ENCODE measurements at places on chromosomes 6 and 20. TPM values are rescaled to one million over a fixed set of nuclear protein-coding genes. Genes with fewer than 3 reads are reported as not detected.

The C6orf52 gene
- polyA plus RNA-seq, result 0.33 TPM

The FERMT1 gene
- polyA plus RNA-seq, result 0.11 TPM

The MAP7 gene
- 8.4 TPM for polyA plus RNA-seq

The HLA-DPB1 gene
- polyA plus RNA-seq, result 37.8 TPM

The SRXN1 gene
- 60.2 TPM for polyA plus RNA-seq

The TREML2 gene
- 0.04 TPM for polyA plus RNA-seq

The SAMD10 gene
- polyA plus RNA-seq, result 3.4 TPM

The SIRPA gene
- 16.7 TPM for polyA plus RNA-seq

The DEFB132 gene
- 0.08 TPM for polyA plus RNA-seq

The SLC17A1 gene
- polyA plus RNA-seq, result 11.7 TPM

GRCh38 chr6:128474481-128474880 lies 45.9 kb downstream of the PTPRK start:
- no peaks in the 10 kb centered on the region for H3K27me3 ChIP-seq
- no peak for DNase-seq

- H3K27me3 ChIP-seq, result no peaks in the 10 kb centered on the region
- H3K27ac ChIP-seq, result no peak overlapping the region
- no peak overlapping the region for H3K4me3 ChIP-seq
- DNase-seq, result no peak
- H3K4me1 ChIP-seq, result no peaks in the 10 kb centered on the region
These were observed 8.8 kb upstream of the CST8 start for GRCh38 chr20:23482138-23482537.

DNA sequence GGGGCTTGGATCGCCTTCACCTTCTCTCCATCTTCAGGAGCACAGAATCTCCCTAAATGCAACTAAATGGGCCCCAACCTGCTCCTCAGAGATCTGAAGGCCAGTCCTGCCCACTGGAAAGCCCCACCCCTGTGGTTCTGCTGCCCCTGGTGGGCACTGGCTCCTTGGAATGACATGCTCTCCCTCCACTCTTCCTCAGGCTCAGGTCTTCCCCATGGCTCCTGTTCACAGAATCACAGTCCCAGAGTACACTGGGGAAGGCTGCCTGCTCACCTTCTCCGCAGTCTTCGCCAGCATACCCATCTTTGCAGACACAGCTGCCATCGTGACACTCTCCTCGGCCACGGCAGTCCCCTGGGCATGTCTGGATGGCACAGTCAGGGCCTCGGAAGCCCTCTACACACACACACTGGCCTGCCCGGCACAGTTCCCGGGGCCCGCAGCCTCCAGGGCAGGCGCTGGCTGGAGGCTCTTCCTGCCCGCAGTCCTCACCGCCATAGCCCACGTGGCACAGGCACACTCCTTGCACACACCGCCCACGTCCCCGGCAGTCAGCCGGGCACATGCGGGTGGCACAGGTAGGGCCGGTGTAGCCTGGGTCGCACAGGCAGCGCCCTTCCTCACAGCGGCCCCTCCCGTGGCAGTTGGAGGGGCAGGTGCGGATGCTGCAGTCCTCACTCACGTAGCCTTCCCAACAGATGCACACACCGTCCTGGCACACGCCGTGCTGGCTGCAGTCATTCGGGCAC lies 13.6 kb downstream of the TNXB start:
- H3K4me3 ChIP-seq, result no peak overlapping the region
- no peaks in the 10 kb centered on the region for H3K36me3 ChIP-seq
- H3K4me1 ChIP-seq, result no peaks in the 10 kb centered on the region
- no peaks in the 10 kb centered on the region for H3K27me3 ChIP-seq

DNA sequence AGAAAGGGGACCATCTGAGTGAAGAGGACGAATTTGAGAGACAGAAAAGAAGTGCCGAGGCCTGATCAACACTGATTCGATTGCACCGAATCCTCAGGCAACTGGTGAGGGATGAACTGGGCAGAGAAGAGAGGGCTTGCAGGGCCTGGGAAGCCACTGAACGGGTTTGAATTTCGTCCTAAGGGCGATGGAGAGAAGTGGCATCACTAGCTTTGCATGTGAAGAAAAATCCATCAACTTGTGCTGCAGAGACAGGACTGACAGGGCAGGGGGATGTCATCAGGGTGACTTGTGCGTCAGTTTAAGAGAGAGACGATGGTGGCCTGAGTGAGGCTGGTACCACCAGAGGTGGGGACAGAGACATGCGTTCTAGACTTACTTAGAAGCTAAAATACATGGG lies 73.7 kb upstream of the SLC22A23 start:
- H3K36me3 ChIP-seq, result no peaks in the 10 kb centered on the region
- H3K4me3 ChIP-seq, result no peak overlapping the region
- H3K27ac ChIP-seq, result no peak overlapping the region
- H3K27me3 ChIP-seq, result no peaks in the 10 kb centered on the region

GRCh38 chr6:13846841-13847240 lies 32.5 kb upstream of the MCUR1 start:
- no peak overlapping the region for H3K27ac ChIP-seq
- no peaks in the 10 kb centered on the region for H3K36me3 ChIP-seq
- no peaks in the 10 kb centered on the region for H3K4me1 ChIP-seq
- H3K27me3 ChIP-seq, result no peaks in the 10 kb centered on the region
- no peak overlapping the region for H3K4me3 ChIP-seq

DNA sequence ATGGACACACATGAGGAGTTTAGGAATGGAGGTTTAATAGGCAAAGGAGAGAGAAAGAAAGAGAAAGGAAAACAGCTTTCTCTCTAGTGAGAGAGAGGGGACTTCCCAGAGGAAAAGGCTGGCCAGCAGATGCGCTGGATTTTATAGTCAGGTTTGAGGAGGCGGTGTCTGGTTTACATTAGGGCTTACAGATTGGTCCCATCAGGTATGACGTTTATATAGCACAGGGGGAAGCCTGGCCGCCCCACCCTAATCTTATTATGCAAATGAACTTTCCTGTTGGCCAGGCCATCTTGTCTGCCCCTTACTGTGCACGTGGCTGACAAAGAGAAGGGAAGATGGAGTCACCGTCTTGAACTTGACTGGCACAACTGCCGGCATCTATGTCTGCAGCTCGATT lies 86.6 kb upstream of the QKI start:
- no peaks in the 10 kb centered on the region for H3K27me3 ChIP-seq
- no peaks in the 10 kb centered on the region for H3K36me3 ChIP-seq
- no peak overlapping the region for H3K27ac ChIP-seq
- no peak overlapping the region for H3K4me3 ChIP-seq
- DNase-seq, result no peak

GRCh38 chr6:170051229-170052172 lies 239.4 kb downstream of the DLL1 start:
- H3K4me1 ChIP-seq, result peaks cover 14% of the 10 kb centered on the region
- no peak for DNase-seq
- H3K36me3 ChIP-seq, result no peaks in the 10 kb centered on the region
- no peak overlapping the region for H3K27ac ChIP-seq
- H3K27me3 ChIP-seq, result no peaks in the 10 kb centered on the region

DNA sequence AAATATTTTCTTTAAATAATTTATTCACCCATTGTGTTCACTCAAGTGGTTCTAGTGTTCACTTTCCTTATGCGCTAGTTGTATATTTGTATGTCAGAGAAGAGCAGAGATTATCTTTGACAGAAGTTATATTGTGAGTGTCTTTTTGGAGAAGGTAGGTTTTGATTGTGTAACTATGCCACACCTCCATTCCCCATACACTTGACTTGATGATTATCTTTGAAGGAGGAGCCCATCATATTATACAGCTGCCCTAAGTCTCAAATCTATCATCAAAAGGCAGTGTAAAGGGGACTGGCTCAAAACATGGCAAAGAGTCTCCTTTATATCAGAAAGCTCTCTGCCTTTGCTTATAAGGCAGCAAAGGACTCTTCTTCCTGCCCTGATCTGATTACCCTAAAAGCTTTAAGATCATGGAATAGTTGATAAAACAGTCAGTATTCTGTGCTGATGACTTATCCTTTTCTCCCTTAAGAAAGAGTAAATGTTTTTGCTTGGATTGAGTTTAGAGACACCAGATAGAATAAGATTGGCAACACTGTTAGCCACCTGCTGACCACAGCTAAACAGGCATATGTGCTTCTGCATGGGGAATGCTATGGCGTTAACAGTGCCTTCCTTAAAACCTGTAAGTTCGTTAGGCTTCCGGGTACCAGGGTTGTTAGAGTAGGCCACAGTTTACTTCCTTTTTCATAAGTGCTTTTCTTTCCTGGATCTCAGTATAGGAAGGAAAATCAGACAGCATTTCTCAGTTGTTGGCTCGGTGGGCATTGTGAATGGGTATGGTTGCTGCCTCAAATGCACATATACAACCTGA lies 22.6 kb downstream of the TOP1 start:
- no peak overlapping the region for H3K27ac ChIP-seq
- H3K4me3 ChIP-seq, result no peak overlapping the region
- peaks cover 20% of the 10 kb centered on the region for H3K4me1 ChIP-seq
- H3K27me3 ChIP-seq, result no peaks in the 10 kb centered on the region
- no peak for DNase-seq

DNA sequence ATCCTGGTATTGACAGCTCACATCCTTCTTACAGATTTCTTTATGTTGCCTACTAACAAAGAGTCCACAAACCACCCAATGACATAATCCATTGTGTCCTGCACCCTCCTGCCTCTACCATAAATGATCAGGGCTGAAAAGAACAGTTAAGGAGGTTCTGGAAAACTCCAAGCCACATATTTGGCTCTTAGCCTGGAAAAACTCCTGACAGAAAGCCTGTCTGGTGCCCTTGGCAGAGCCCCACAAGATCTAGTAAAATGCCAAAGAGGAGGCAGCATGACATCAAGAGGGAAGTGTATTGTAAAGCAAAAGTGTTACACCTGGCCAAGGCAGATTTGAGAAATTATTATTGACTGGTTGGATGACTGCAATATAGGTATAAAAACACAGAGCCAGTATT lies 126.4 kb upstream of the VGLL2 start:
- H3K36me3 ChIP-seq, result no peaks in the 10 kb centered on the region
- no peaks in the 10 kb centered on the region for H3K4me1 ChIP-seq
- H3K27me3 ChIP-seq, result no peaks in the 10 kb centered on the region
- H3K27ac ChIP-seq, result no peak overlapping the region
- no peak for DNase-seq
- no peak overlapping the region for H3K4me3 ChIP-seq

- no peak overlapping the region for H3K4me3 ChIP-seq
- no peaks in the 10 kb centered on the region for H3K4me1 ChIP-seq
- no peaks in the 10 kb centered on the region for H3K27me3 ChIP-seq
- DNase-seq, result no peak
- H3K36me3 ChIP-seq, result no peaks in the 10 kb centered on the region
These were observed 375.1 kb upstream of the MMS22L start for GRCh38 chr6:97658090-97658489.

DNA sequence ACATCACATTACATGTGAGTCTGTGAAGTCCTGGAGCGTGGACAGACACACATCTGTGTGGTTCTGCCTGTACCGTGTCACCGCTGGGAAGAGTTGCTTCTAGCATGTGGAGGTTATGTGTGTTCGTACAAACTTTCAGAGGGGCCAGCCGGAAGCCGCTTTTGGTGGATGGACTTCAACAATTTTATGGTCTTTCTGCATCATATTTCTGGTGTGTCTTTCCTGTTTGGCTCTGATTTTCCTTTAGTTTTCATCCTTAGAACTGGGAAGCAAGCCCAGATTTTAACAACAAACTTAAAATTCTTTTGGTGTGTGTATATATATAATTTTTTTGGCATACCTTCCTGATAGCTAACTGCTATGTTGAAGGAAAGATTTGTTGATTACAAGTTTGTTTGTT lies 71.2 kb downstream of the TIAM2 start:
- no peaks in the 10 kb centered on the region for H3K36me3 ChIP-seq
- no peaks in the 10 kb centered on the region for H3K27me3 ChIP-seq
- no peaks in the 10 kb centered on the region for H3K4me1 ChIP-seq
- H3K4me3 ChIP-seq, result no peak overlapping the region
- no peak overlapping the region for H3K27ac ChIP-seq

- H3K4me1 ChIP-seq, result peaks cover 47% of the 10 kb centered on the region
These were observed 71.8 kb downstream of the SSR1 start for GRCh38 chr6:7241160-7241559.

DNA sequence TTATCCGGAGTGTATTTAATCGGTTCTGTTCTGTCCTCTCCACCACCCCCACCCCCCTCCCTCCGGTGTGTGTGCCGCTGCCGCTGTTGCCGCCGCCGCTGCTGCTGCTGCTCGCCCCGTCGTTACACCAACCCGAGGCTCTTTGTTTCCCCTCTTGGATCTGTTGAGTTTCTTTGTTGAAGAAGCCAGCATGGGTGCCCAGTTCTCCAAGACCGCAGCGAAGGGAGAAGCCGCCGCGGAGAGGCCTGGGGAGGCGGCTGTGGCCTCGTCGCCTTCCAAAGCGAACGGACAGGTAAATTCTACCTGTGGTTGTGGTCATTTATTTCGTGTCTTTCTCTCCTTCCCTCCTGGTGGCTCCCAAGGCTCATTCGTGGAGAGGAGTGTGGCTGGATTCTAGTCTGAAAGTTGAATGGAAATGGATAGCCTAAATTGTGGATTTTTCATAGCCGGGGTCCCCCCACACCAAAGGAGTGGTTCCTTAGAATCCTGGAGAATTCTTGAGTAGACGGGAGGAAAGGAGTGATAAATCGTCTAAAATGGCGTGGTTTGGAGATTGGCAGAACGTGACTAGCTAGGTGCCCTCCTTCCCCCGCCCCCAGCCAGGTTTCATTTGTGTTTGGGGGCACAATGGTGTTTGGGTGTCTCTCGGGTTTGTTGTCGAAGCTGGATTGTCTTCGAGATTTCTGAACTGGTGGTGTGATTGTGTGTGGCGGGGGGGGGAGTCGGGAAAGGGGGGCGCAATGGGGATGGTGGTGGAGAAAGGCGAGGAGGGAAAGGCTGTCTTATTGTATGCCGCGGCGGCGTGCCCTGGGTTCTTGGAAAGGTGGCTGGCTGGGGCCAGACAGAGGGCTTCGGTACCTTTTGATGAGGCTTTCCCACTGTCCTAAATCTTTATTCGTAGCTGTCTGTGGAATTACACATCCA lies 673 bp downstream of the MARCKS start:
- H3K4me1 ChIP-seq, result peaks cover 38% of the 10 kb centered on the region
- DNase-seq, result peak; percentile 48
- H3K36me3 ChIP-seq, result no peaks in the 10 kb centered on the region

- no peak overlapping the region for H3K27ac ChIP-seq
- no peak overlapping the region for H3K4me3 ChIP-seq
- H3K27me3 ChIP-seq, result peaks cover 15% of the 10 kb centered on the region
- H3K4me1 ChIP-seq, result peaks cover 3% of the 10 kb centered on the region
- H3K36me3 ChIP-seq, result no peaks in the 10 kb centered on the region
These were observed 3.4 kb upstream of the SIM1 start for GRCh38 chr6:100468016-100468622.

GRCh38 chr20:50745634-50746137 lies 14.3 kb downstream of the PARD6B start:
- peaks cover 3% of the 10 kb centered on the region for H3K36me3 ChIP-seq
- no peaks in the 10 kb centered on the region for H3K27me3 ChIP-seq
- no peak for DNase-seq
- peaks cover 46% of the 10 kb centered on the region for H3K4me1 ChIP-seq
- no peak overlapping the region for H3K4me3 ChIP-seq

DNA sequence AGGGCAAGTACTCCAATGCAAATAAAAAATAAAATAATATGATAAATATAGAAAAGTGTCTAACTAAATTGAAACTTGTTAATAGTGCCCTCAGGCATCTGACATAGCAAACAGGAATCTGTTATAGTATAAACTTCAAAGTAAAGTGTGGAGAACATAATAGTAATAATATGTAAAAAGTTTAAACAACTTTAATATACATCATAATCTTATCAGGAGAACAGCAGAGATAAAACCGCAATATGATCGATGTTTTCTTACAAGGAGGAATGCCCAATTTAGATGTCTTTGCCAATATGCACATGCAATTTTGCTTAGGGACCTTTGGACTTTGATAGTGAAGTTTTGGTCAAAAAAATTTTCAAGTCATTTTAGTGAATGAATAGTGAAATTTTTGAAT lies 514.8 kb upstream of the IMPG1 start:
- H3K27ac ChIP-seq, result no peak overlapping the region
- no peaks in the 10 kb centered on the region for H3K36me3 ChIP-seq
- H3K4me1 ChIP-seq, result no peaks in the 10 kb centered on the region
- peaks cover 2% of the 10 kb centered on the region for H3K27me3 ChIP-seq
